Stimulated activated CD8-positive, alpha-beta memory T cell treated with anti-CD3 and anti-CD28 coated beads, Interleukin-7, amount 100 ng/mL, for 1 hour (primary cell): ENCODE measurements at places on chromosomes 11 and 22.

- DNase-seq, result no peak
These were observed 28.5 kb upstream of the SMIM38 start for GRCh38 chr11:69127081-69127850.

DNA sequence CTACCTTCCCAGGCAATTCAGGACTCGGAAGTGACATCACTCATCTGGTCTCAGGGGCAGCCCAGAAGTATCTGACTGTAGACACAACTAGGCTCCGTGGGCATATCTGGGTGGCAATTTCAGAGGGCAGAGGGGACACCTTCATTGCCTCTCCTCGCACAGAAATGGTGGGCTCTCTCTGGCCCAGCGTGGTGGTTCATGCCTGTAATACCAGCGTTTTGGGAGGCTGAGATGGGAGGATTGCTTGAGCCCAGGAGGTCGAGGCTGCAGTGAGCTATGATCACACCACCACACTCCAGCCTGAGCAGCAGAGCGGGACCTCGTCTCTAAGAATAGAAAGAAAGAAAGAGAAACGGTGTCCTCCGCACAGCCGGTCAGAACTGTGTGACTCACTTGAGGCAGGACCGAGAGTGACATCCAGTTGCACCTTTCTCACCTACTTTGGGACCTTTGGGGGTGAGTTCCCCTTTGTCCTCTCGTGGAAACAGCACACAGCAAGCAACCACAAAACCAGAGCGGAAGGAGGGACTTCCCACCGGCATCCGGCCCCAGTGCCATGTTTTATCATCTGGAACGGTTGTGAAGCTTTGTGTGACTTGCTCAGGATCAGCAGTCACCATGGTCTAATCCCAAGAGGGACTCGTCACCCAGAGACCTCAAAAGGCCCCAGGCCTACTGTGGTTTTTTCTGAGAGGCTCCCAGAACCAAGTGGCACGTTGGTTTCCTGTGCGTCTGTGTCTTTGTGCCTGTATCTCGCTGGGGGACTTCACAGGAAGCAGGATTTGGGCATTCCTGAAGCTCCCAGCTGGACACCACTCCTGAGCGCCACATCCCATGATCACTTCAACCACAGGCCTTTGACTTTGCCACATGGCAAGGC, 38.4 kb upstream of the EMID1 start:
- DNase-seq, result no peak

- no peak for DNase-seq
These were observed 16.4 kb upstream of the FCHSD2 start for GRCh38 chr11:73158356-73159051.

DNA sequence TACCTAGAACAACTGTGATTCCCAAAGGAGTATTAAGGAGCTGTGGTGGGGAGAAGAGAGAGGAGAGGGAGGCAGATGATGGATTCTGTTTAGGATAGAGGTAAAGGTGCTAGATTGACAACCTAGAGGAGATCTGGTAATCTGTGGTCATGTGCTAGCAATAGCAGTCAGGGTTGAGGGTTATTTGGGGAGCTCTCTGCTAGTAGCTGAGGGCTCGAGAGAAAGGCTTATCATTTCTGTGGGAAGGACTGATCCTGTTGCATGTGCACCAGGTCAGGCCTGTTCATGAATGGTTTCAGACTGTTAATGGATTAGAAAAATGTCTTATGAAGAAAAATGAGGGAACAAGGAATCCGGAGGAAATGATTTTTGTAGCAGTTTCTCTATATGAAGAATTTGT, 63.2 kb downstream of the MTMR3 start:
- DNase-seq, result no peak

- DNase-seq, result no peak
These were observed 26.4 kb downstream of the PDE3B start for GRCh38 chr11:14669958-14670357.

DNA sequence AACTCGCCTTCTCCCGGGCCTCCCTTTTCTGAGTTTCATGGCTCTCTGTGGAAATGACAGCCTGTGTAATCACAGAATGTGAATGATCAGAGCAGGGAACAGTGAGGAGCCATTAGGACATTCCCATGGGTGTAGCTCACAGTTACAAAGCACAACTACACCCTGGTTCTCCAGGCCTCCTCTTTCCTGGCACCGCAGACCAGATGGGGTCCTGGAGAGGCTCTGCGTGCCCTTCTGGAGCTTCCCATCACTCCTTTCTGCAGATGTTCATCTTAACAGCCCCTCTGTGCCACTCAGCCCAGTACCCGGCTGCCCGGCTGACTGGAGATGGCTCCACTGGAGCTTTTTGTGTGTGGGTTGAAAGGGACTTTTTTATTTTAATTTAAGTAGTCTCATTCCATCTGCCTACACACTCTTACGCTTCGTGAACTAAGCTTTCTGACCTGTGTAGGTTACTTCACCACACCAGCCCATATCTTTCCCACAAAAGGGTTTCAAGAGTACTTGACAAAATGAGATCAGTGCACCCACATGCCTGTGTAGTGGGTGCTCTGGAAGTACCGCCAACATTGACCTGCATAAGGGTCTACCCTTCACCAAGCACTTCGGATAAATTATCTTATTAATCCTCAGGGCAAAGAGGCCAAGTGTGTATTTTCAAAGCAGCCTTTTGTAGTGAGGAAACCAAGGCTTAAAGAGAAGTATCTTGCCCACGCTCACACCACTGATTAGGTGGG, 29.8 kb downstream of the SREBF2 start:
- DNase-seq, result no peak

- no peak for DNase-seq
These were observed 4.8 kb upstream of the PLA2G6 start for GRCh38 chr22:38186429-38186828.

GRCh38 chr11:68099474-68100405, 21.4 kb downstream of the CHKA start:
- DNase-seq, result no peak

DNA sequence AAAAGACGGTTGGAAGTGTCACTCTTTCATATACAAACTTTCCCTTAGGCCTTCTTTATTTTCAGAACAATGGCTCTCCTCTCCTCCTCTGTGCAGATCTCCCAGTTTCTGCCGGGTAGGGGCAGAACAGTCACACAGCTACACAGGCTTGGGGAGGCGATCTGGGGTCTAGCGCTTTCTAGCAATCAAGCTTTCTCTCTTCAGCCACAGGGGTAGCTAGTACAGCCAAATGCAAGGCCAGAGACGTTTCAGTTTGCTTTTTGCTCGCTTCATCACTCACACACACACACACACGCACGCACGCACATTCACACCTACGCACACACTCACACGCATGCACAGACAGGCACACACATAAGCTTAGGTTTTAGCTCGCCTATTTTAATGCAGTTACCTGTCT, 104.3 kb downstream of the SPATA19 start:
- DNase-seq, result no peak

- no peak for DNase-seq
These were observed 120.0 kb upstream of the BDNF start for GRCh38 chr11:27820249-27820648.

- no peak for DNase-seq
These were observed 7.6 kb upstream of the OR52K2 start for GRCh38 chr11:4441515-4441914.

- DNase-seq, result no peak
These were observed 55.1 kb downstream of the C11orf58 start for GRCh38 chr11:16793511-16793910.

DNA sequence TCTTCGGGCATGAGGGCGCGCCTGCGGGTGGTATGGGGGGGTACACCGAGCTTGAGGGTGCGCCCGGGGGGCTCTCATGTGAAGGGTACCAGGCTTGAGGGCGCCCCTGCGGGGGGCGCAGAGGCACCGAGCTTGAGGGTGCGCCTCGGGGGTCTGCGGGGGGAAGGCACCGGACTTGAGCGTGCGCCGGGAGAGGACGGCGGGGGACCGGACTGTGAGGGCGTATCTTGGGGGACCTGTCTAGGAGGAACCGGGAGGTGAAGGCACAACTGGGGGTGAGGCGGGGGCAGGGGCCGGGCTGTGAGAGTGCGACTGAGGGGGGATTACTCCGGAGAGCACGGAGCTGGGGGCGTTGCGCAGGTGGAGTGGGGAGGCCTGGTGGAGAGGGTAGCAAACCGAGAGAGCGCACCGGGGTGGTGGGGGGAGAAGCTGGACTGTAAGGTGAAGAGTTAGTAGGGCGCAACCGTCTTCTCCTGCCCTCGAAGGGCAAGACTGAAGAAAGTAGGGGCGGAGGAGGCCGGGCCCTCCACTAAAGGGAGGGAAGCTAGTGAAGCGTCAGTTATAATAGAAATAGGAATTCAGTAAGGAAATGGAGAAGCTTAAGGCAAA, 1.1 kb upstream of the DDX6 start:
- no peak for DNase-seq

- DNase-seq, result no peak
These were observed 94.5 kb downstream of the TRIM29 start for GRCh38 chr11:120043328-120043945.

GRCh38 chr22:24474221-24474620, 20.9 kb upstream of the UPB1 start:
- no peak for DNase-seq
